Daoy (cell line): ENCODE measurements at places on chromosomes 12 and 14. TPM values are rescaled to one million over a fixed set of nuclear protein-coding genes. Genes with fewer than 3 reads are reported as not detected.

DNA sequence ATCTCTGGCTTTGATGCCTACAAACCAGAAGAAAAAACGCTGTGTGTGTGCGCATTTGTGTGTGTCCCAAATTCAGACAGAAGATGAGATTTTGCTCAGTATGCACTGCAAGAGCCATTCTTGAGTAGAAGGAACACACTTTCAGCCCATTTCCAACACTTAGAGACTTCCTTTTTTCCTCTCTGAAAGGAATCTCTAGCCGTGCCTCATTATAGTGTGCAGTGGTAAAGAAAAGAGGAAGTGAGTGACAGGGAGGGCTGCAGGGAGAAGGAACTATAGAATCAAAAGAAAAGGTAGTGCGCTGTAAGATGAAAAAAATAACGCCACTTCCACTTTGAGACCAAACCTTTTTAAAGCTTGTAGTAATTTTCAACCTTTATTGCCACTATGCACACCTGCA, 1400.9 kb upstream of the FLRT2 start:
- no peak for DNase-seq

DNA sequence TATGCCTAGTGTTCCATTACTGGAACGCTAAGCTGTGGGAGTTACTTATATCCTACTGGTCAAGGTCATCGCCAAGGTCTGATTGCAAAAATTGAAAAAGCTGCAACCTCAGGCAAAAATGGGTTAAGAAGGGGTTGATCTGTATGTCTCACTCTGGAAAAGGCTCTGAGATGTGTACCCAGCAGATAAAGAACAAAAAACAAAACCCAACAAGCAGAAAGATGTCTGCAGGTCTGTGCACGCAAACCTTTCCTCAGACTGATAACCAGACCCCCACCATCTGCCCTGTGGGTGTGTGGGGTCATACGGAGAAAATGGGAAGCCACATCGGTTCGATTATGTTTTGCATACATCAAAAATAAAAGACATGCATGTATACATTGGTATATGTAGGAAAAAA, 56.4 kb downstream of the TESC start:
- DNase-seq: no peak

Gene SSPN
- total RNA-seq: 6.0 and 7.3 TPM in 2 replicates

Gene GLT1D1
- 1.2 and 1.9 TPM in 2 replicates for total RNA-seq

Gene SIX4
- total RNA-seq: 13.9 and 20.6 TPM in 2 replicates
